ENCODE measurements at places on chromosomes 7 and 10.

- DNase-seq, result no peak
Measured at GRCh38 chr7:962401-963081, 8.1 kb upstream of the ADAP1 start.

DNA sequence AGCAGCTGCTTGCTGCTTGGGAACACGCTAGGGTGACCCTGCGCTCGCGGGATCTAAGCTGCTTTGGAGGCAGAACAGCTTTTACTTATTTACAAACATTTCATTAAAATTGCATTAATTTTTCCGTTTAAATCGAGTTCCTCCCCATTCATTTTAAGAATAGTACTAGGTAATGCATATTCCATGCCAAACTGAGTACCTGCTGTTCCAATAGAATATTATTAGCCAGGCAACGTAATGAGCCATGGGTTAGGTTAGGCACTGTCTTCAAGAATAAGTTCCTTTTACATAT is 860 bp downstream of the EXOC6 start:
- DNase-seq, result peak; percentile 56

DNA sequence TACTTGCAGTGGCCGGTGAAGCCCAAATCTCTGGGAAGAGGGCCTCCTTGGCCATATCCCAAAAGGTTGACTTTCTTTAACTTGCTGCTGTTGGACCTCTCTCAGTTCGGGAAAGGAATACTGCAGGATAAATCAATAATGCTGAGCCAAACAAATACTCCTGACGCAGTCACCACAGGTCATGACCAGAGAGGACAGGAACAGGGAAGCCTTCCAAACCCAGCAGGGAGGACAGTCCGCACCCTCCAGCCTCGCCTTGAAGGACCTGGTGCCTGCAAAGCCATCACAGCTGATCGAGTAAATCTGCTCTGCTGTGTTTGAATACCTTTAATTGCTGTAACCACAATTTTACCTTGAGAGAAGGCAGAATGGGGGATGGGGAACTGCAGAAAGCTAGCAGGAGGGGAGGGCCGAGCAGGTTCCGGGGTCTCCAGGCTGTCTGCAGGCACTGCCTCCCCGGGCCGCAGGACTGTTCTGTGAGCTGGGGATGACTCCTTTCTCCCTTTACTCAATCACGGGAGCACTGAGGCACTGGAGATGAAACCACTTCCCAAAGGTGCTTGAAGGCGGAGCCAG is 20.8 kb upstream of the INSIG1 start:
- no peak for DNase-seq

DNA sequence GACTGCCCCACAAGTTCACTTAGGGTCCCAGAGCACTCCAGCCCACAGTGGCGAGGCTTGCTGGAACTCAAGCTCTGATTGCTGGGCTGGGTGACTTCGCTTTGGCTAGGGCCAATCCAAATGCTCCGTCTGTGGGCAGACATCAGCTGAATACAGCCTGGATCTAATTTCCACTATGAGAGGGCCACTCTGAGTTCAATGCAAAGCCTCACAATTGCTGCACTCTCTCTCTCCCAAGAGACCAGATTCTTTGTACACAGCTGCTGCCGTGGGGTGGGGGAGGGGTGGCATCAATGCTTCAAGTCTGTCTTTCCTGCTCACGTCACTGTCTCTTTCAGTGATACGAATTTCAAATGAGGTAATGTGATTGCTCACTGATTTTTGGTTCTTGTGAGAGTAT is 47.3 kb upstream of the BPGM start:
- no peak for DNase-seq

GRCh38 chr10:6579904-6580278 is at the start of gene PRKCQ:
PRKCQ (minus strand) TSS chr10:6580276; CDS start chr10:6515135, 65,141 bp downstream.
- peak; percentile 23 for DNase-seq

DNA sequence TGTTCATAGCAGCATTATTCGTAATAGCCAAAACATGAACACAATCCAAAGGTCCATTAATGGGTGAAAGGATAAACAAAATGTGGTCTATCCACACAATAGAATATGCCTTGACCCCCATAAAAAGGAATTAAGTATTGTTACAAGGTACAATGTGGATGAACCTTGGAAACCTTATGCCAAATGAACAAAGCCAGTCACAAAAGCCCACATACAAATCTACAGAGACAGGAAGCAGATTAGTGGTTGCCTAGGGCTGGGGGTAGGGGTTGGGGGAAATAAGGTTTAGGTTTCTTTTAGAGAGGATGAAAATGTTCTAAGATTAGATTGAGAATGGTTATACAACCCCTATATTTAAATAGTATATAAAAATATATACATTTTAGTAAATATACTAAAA is 34.8 kb downstream of the PIP4K2A start:
- DNase-seq, result no peak

- peak; percentile 91 for DNase-seq
Measured at GRCh38 chr7:43879477-43879876, 10.2 kb upstream of the MRPS24 start.

- no peak for DNase-seq
Measured at GRCh38 chr10:23927576-23928325, 281.2 kb upstream of the KIAA1217 start.

GRCh38 chr7:17769918-17770317 is 170.4 kb downstream of the SNX13 start:
- peak; percentile 56 for DNase-seq

GRCh38 chr10:43926875-43927406 is 278.3 kb upstream of the ZNF32 start:
- DNase-seq, result no peak
